ENCODE measurements at places on chromosomes 11 and 22.

GRCh38 chr11:3932698-3933097 lies 77.2 kb downstream of the STIM1 start:
- DNase-seq, result no peak

DNA sequence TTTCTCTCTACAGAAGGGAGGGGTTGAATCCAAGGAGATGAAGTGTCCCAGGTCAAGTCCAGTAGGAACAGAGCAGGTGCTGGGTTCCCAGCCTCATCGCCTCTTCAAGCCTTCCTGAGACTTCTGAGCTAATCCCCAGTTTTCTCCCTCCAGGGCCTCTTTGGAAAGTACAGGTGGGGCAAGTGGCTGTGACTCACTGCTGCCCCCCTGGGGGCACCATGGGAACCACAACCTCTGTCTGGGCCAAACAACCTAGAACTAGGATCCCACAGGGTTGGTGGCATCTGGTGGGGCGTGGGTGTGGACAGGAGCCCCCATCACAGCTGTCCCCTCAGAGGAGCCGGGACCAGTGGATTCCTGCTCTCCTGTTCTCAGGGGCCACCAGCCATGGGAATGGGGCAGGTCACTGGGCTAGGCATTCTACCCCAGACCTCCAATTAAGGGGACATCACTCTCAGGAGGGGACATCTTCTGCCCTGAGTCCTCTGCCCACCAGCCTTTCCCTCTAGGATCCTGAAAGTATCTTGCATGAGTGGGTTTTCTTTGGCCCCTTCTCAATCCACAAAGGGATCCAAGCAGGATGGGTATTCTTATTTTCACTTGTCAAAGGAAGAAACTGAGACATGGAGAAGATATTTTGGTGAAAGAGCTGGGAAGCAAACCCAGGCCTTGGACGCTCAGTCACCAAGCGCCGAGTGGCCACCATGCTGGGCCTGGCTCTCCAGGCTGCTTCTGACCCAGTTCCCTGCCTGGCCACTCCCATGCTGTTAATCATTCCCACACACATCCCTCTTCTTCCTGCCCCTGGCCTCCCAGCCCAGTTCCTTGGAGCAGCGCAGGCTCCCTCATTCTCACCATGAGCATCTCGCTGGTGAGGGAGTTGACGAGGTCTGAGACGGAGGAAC lies 23.8 kb downstream of the LRRC10B start:
- DNase-seq, result peak; percentile 22

DNA sequence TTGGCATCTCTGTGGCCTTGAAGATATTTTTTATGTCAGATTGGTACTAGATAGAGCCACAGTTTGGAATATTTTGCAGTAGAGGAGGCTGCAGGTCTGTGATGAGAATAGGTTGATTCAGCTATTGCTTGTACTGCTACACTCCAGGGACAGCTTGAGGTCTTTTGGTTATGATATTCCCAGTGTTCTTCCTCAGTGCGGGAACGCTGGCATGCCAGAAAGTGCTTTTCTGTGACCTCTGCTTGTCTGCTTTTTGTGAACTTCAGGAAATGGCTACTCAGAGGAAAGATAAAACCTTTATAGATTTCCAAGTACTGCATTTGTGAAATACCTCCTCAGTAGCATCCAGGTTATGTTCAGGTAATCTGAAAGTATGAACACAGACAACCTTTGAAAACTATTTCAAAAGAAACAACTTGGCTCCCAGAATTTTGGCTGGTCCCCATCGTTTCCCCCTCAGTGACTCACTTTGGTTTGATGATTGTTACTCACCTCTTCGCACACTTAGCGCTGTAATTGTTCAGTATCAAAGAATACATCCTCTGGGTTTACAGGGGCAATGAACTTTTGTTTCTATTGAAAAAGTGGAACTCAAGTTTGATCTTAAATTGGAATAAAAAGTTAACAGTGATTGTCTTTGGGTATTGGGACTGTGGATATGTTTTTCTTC lies 191.4 kb downstream of the HIPK3 start:
- DNase-seq, result no peak

DNA sequence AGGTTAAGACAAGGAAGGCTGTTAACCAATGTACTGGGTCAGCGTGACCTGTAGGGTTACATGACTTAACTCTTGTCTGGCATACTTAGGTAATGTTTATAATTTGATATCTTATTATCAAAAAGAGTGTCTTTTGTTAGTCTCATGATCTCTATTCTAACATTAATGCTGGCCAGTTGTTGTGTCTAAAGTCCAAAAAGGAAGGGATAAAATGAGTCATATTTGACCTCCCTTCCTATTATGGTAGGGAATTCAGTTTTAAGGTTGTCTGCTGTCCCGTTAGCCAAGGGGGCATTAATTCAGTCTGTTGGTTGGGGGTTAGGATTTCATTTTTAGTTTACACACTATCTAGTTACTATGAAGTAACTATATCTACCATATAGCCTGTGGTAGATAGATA lies 364.0 kb downstream of the GRM5 start:
- DNase-seq, result no peak

- DNase-seq, result no peak
These were observed 234.0 kb downstream of the MIAT start for GRCh38 chr22:26891429-26891828.

- no peak for DNase-seq
These were observed 85.9 kb upstream of the PPARA start for GRCh38 chr22:46064228-46064965.

DNA sequence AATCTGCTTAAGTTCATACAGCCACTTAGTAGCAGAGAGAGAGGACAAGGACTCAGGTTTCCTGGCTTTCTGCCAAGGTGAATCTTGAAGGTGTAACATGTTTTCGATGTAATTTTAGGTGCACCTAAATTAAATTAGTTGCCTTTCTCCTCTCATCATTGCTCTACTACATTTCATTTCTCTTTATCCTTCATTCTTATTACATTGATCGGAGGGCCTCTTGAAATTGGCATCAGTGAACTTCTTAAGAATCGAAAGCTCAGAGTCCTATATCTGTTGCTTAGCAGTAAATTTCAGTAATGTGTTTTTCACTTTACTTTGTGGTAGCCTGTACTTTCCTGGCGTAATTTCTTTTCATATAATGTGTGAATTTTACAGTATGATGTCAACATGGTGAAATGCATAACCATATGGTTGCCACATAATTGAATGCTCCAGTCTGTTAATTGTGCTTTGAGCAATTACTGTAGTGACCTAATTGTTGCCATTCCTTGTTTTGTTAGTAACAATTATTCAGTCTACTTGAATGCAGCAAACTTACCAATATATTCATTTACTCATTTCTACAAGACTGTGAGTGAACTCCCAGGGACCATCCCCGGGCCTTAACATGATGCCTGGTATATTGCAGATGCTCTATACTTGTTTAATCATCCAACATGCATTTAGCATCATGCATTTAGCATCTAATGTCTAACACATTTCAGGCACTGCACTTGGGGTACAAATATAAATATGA lies 138.1 kb downstream of the MAML2 start:
- DNase-seq, result no peak

DNA sequence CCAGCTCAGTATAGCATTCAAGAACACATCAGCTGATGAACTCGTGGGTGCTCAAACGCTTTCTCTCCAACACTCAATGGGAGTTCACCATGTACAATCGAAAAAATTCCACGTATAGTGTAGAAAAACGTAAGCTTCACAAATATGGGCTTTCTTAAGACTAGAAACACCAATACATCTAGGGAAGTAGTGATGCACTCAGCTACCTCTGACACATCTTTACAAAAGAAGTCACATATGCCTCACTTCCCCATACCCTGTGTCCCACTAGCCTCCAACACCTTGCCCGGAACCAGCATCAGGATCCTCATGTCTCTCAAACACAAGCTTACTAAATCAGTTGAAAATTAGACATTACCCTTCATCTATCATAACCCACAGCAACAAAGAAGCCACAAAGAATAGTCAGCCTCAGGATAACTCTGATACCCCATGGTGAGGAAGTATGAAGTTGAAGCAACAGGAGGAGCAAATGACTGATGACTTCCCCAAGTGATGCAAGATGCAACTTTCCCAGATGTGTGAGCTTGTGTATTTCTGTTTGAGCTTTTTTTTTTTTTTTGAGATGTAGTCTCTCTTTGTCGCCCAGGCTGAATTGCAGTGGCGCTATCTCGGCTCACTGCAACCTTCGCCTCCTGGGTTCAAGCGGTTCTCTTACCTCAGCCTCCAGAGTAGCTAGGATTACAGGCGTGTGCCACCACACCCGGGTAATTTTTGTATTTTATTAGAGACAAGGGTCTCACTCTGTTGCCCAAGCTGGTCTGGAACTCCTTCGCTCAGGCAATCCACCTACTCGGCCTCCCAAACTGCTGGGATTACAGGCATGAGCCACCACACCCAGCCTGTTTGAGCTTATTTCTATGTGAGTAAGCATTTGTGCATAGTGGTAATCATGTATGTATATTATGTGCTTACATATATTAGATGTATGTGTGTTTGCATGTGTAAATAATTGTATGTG lies 8.5 kb upstream of the DENND5A start:
- DNase-seq, result no peak

DNA sequence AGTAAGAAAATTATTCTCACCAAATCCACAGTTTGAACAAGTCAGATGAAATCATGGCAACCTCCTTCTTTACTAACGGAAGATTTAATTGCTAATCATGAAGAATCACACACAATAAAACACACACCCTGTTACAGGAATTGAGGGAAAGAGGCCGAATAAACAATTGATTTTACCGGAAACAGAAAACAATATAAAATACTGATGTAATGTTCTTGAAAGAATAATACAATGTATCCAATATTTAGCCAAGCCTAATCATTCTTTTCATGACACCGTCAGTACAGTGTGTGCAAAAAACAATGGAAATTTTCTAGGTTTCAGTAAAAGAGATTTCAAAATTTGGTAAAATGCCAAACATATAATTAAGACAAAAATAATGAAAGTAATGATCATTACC lies 23.4 kb downstream of the ASRGL1 start:
- DNase-seq, result no peak

GRCh38 chr22:45526768-45527360 lies 24.2 kb downstream of the FBLN1 start:
- DNase-seq, result no peak

DNA sequence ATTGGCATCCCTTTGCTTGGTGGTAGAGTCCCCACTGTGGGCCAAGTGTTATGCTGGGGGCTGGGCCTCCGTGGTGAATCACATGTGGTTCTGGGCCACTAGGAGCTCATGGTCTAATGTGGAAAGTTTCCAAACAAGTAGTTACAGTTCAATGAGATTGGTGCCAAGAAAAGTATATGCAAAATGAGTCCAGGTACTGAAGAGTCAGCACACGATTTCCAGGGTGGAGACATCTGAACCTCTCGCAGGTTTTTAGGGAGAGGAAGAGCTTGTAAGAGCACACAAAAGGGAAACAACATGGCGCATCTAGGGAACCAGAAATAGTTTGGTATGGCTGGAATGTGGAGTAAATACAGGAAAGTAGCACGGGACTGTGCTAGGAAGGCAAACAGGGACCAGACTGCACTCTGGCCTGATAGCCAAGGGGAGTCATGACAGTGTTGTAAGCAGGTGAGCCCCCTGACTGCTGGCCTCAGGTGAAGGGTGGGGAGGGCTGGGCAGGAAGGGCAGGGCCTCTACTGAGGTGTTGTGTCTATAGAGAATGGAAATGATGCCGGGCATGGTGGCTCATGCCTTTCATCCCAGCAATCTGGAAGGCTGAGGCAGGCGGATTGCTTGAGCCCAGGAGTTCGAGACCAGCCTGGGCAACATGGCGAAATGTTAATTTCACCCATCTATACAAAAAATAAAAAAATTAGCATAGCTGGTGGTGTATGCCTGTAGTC lies 12.6 kb downstream of the POLR2F start:
- no peak for DNase-seq

- no peak for DNase-seq
These were observed 21.1 kb downstream of the C11orf87 start for GRCh38 chr11:109443052-109443451.

GRCh38 chr11:127274328-127274676 lies 273.7 kb upstream of the KIRREL3 start:
- no peak for DNase-seq

DNA sequence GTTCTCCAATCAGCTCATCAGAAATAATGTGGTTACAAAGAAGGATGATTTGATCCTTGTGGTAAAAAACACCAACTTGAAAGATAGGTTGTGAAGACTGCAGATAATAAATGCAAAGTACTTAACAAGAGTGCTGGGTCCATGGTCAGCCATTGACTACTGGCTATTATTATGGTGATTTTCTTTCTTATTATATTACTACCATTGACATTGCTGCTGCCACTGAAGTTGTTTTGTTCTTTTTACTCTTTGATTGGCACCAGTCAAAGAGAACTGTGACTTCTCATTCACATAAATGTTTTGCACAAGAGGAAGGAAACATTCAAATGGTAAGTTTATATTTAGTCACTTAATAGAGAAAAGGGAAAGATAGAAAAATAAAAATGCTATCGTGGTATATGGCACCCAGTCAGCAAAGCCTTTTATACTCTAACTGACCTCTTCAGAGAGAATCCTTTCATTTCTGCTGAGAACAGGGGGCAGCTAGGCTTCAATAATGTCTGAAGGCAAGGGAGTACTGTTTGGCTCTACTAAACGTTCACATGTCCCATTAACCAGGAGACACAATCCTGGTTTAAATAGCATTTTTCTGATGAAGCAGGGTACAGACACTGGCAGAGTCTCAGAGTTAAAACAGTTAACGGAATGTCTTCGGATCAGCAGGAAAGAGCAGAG lies 64.8 kb downstream of the LRRC4C start:
- DNase-seq, result no peak

DNA sequence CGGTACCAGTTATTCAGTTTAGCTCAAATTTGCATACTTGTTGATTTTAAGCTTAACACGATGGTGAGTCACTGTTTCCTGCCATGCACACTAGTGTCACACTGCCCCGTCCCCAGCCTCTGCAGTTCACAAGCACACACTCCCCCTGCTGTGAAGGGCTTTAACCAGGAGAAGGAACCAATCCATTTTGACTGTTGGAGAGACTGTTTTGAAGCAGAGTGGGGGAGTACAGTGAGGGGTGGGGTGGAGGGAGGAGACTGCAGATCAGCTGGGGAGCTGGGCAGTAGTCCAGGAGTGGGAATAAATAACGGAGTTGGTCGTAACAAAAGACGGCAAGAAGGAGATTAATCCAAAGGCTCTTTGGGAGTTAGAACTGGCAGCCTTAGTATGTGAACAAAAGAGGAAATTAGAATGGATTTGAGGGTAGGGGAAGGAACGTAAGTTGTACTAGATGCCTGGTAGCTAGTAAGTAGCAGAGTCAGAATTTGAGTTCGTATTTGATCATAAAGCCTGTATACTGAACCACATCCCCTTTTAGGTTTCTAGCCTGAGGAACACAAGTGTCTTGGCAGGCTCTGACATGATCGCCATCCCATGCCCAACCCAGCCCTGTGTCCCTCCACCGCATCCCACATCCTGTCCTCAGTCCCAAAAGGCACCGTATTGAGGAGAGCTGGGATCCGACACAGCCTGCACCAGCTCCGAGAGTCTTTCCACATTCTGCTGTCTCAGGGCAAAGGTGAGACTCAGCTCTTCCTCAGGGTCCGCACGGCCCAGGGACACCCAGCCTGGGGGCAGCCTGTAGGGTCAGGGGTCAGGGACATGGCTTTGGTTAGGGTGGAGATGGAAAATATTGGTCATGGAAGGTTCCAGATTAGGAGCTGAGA lies 862 bp downstream of the TPP1 start:
- DNase-seq, result no peak
